ENCODE measurements at places on chromosomes 7 and 10.

- no peak for DNase-seq
Observed at GRCh38 chr10:127353544-127353943, 157.2 kb upstream of the INSYN2A start.

DNA sequence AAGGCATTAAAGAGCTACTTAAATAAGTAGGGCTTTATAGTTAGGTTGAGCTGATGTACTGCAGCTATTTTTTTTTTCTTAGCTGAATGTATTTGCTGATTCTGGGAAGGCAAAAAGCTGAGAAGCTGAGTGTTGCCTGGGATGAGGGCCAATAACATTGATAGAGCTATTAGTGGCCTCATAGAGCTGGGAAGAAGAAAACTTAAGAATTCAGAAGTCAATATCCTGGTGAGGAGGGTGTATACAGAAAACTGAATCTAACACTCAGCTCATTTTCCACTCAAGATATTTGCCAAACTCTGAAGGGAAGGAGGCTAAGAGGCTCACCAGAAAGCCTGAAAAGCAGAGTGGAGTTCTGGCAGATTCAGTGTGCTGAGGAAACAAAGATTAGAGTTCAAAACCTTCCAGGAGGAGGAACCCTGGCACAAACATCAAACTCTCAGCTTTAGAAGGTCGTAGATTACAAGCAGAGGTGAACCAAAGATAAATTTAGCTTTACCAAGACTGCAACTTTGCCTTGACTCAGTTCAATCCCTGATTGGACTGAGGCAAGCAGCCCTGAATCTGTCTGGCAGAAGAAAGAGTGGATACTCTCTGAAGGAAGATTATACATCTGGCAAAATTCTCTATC is 11.3 kb downstream of the PPP1R3C start:
- DNase-seq = no peak

DNA sequence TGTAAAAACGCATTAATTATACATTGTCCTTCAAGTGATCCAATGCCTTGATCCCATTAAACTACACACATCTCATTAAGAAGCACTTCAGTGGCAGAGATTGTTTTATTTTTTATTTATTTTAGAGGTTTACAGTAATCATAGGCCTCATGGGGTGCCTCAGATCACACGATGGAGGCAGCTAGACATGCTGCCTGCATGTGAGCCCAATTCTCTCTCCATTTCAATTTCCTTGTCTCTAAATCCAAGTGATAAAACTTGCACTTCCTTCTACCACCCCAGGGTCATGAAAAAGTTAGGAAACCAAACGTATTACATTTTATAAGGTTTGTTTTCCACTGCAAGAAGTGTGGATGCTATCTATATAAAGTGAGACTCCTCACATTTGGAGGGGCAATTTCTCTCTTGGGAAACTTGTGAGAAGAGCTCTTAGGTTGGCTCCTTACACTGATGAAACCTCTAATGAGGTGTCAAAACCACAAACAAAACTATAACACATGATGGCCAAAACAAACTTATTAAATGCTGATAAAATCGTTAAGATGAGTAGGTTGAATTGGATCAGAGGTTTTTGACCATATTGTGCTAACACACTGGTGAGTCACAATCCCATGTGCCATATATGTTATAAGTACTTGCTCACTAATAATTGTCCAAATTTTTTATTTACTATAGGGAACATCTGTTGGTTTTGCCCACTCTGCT is 22.3 kb upstream of the XPNPEP1 start:
- no peak for DNase-seq

DNA sequence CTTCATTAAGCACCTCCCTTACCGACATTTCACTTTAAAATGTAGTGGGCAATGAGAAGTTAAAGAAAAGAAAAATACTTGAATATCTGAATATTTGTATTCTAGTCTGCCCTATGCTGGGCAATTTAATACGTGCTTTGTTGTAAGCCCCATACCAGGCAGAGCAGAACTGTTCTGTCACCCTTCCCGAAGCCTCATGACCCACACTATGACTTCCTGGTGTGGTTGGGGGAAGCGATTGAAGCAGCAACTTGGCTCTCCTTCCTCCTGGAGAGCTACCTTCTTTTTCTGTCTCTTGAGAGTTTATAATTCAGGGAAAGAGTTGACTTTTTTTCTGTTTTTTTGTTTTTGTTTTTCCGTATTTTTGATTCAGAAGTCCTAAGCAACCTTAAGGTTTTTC is 243.7 kb downstream of the INHBA start:
- DNase-seq = no peak

DNA sequence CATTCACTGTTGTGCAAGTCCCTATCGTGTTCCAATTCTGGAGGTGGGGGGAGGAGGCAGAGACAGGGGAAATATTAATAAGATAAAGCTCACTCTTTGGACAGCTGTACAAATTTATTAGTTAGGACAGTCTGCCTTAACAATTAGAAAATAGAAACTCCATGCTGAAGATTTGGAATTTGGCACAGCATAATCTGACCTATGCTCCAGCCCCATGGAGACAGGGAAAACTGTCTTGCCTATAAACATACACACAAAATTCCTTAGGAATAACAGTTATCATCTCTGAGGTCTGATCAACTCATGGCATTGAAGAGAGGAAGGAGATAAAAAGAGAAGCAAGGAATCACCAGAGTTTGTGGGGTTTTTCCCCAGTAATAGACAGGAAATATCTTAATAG is 335.4 kb upstream of the MEOX2 start:
- no peak for DNase-seq

- DNase-seq = no peak
Observed at GRCh38 chr7:99004216-99004615, 125.9 kb downstream of the TRRAP start.

DNA sequence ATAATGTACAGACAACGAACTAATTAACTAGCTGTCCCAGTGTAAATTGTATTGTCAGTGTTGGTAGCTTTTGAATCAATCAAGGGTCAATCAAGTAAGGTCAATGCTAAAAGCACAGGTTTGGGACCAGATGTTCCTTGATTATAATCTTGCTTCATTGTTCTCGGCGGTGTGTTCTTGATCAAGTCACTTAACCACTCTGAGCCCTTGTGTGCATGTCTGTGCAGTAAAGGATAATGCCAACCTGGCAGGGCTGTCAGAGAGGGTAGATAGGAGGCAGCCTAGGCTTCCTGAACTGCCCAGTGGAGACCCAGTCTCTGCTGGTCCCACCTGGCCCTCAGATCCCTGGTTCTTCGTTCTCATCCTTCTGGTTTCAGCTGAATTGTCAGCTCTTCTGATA is 221.0 kb downstream of the EMX2 start:
- no peak for DNase-seq

DNA sequence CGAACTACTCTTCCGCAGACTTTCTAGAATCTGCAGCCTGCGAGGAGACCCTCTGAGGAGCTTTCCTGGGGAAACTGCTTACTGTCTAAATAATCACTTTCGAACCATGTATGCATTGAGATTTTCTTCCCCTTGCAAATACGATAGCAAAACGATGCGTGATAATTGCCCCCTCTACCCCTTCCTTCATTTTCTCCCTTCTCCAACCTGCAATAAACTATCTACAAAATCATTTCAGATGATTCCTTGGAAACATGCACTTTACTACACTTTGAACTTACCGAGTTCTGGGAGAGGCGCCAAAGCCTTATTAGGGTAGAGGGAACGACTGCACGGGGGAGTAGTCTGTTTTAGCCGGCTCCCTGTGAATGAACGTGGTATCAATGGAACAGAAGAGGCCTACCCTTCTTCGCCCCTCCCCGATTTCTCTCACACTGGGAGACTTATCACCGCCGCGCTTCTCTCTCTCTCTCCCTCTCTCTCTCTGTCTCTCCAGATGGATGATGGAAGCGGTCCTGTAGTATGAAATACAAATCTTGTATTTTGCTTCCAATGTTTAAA is at the start of gene FGFBP3:
TSS of gene FGFBP3 (minus strand) at position 370 of the 561 bp plus-strand sequence. CDS start 517 bp downstream, outside the sequence.
- no peak for DNase-seq

- DNase-seq = no peak
Observed at GRCh38 chr10:50619882-50620281, 3.9 kb downstream of the SGMS1 start.

GRCh38 chr7:17340655-17341054 is 42.2 kb downstream of the AHR start:
- no peak for DNase-seq

DNA sequence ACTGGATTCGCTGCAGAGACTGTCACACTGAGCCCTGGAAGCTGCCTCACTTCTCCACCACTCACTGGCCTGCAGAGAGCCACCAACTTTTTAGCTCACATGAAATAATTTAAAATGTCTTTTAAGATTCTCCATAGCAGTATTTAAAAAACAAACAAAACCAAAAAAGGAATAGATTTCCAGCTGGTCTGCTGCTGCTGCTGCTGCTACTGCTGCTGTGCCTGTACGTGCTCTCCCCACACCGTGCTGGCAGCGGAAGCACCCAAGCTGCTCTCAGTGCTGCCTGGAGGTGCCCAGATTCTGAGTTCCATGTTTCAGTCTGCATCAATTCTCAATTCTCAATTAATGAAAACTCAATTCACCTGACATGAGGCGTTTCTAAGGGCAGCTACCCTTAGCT is 146.0 kb downstream of the USP6NL start:
- no peak for DNase-seq

DNA sequence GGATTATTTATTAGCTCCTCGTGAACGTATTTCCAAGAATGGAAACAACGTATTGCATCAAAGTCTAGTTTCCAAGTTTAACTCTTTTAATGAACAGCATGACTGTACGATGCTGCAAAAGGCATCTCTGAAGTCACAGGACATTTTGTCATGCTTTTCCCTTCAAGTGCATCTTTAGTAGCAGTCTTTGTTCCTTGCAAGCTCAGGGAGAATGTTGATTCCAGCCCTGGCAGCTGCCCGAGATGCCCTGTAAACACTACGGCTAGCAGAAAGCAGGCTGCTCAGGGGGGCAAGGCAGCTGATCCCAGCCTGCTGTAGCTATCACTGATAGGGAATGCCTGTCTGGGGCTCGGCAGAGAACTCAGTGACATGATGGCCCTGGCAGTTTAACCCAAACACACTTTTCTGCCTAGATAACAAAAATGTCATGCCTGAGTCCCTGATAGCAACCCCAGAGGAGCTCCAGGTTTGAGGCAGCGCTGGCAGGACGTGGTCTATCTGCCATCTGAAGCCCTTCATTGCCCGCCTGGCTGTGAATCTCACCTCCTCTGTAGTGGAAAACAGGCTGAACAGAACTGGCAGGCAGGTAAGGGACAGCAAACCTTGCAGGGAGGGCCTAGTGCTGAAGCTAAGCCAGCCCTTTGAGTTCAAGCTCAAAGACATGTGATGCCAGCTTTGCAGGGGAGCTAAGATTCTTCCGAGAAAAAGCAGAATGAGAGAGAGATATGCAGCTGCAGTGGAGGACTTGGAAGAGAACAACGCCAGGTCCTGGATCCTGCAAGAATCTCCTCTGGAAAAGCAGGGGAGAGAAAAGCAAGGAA is 264.6 kb downstream of the SNX10 start:
- no peak for DNase-seq

DNA sequence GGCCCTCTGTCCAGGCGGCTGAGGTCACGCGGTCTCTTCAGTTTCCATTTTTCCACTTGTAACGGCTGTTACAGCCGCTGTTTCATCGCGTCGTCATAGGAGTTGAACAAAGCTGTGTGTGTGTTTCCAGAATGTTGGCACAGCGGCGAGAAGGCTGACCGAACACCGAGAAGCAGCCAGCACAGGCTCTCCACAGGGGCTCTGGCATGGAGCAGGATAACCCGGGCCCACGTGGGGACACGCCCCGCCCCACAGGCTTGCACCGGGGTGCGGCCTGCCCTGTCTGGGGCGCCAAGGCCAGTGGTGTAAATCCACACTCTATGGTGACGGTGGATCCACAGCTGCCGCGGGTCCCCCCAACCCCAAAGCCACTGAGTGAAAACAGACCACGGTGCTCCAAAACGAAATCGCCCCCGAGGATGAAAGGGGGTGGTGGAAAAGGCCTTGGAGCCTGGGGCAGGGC is 448.2 kb downstream of the DNAJB6 start:
- no peak for DNase-seq

DNA sequence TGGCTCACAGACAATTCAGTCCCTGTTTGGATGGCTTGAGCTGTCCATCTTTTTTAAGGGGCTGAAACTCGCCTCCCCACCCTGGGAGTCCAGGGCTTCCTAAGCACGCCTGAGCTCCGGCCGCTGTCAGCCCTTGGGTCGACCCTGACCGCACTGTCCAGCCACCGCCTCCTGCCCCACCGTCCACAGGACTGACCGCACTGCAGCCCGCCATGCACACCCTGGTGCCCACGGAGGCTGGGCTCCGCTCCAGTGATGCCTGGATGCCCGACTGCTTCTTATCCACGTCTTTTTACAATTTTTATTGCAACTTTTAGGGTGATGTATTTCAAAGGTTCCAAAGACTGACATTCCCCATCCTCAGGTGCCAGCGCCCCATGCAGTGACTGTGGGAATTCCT is 39.4 kb upstream of the FOXL3 start:
- DNase-seq = no peak
